ENCODE measurements at places on chromosomes 5 and 9.

GRCh38 chr9:131148966-131149687 lies 23.7 kb downstream of the NUP214 start:
- DNase-seq, result no peak

- DNase-seq, result no peak
These were observed 41.6 kb upstream of the SPATA31D4 start for GRCh38 chr9:81886665-81887064.

- no peak for DNase-seq
These were observed 1793.8 kb upstream of the WWC1 start for GRCh38 chr5:166497496-166498104.

- no peak for DNase-seq
These were observed 83.2 kb downstream of the WNK2 start for GRCh38 chr9:93267091-93267541.

GRCh38 chr9:108606401-108606800 lies 249.4 kb downstream of the ACTL7B start:
- DNase-seq, result no peak

DNA sequence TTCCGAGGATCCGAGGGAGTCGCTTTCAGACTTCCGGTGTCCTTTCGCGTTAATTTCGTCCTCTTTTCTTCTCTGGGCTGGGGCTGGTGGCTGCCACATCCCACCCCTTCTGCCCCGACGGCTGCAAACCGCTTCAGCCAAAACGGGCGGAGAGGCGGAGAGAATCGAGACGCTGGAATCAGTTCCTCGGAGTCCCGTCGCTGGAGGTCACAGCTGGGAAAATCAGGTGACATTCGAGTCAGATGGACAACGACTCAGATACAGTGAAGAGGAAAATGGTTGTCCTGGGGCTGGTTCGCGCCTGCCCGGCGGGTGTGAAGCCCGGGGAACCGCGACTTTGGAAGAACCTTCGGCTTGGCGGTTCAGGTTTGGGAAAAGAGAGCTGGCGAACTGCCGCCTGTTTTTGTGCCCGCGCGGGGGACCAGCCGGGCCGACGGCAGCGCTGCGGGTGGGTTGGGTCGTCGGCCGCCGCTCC lies 8.9 kb upstream of the NKX2-5 start:
- no peak for DNase-seq

DNA sequence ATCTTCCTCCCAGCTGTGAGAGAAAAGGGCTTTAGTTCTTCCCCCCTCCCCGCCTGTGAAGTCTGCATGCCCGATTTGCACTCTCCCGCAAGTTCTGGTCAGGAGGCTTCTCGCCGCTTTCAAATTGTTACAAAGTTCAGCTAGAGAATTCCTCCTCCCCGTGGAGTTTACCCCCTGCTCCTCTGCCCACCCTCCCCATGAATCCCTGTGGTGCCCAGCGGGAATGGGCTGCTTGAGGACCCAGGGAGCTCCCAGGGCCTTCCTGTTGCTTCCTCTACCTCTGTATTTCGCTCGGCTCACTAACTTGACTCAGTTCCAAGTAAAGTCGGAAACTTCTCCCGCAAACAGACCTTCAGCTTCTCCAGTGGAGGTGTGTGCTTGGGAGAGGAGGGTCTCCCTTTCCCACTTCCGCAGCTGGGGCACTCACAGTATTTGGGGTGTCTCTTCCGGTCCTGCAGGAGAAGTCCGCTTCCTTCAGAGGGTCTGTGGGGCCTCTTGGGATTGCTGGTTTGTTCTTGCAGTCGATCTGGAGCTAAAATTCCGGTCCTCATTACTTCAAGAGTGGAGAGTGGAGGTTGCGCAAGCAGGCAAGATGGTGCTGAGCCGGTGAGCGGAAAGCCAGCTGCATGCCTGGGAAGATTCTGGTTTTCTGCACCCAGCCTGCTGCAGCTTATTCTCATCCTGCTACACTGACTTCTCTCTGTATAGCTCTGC lies 97.8 kb downstream of the ADAMTS12 start:
- DNase-seq, result no peak

- no peak for DNase-seq
These were observed 35.9 kb upstream of the HSPA9 start for GRCh38 chr5:138610918-138611677.

GRCh38 chr9:4415281-4415680 lies 75.0 kb upstream of the SLC1A1 start:
- no peak for DNase-seq

DNA sequence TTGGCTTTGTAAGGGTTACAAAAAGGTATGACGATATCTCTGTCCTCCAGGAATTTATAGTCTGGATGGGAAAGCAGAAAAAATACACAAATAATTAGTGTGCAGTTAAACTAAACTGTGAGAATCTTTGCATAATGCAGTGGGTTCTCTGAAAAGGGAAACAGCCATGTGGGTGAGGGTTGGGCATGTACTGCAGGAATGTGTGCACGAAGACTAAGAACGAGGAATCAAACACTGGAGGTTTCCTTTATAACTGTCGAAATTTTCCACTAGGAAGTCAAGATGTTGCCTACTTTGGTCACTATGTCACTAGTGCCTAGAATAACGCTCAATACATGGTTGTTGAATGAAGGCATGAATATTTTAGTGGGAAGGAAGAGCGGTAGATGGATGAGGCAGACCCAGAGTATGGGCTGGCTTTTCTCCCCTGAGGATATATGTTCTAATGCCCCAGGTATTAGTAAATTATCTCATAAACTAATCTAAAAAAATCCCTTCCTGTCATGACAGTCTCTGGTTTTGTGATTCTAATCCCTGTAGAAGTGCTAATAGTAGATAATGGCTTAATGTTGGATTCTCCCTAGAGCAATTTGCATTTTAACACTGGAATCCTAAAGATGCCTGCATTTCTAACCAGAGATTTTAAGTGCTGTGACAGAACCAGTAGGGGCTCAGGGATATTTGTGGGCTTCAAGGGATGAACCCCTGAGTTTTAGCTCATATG lies 227.3 kb downstream of the NMUR2 start:
- no peak for DNase-seq

GRCh38 chr9:78932849-78933627 lies 636.1 kb downstream of the PSAT1 start:
- DNase-seq, result no peak

DNA sequence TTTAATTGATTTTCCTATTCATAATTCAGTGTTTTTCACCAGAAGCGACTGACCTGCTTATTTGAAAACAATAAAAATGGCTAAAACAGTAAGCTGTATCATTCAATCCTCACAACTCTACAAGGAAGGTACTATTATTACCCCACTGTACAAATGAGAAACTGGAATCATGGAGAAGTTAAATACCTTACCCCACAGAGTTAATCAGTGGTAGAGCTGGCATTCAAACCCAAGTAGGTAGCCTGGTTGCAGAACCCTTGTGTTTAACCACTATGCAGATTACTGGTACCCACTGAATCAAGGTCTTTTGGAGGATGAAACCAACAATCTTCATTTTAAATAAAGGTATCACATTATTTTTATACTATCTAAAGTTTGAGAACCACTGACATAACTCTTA lies 59.6 kb downstream of the MLANA start:
- no peak for DNase-seq

DNA sequence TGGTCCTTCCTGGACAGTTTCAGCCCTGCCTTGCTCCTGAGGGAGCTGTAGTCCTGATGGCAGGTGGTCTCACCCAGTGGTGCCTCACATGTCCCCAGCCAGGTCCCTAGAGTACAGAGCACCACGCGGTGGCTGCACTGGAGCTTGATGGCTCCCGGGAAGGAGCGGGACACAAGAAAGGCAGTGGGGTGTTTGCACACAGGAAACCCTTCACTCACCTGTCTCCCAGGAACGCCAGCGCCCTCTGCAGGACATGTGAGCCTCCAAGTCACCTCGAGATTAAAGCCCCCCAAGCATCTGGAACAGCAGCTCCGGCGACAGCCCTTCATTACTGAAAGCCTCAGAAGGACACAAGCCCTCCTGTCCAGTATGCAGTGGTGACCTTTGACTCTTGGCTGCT lies 19.9 kb upstream of the TMEM250 start:
- DNase-seq, result no peak

DNA sequence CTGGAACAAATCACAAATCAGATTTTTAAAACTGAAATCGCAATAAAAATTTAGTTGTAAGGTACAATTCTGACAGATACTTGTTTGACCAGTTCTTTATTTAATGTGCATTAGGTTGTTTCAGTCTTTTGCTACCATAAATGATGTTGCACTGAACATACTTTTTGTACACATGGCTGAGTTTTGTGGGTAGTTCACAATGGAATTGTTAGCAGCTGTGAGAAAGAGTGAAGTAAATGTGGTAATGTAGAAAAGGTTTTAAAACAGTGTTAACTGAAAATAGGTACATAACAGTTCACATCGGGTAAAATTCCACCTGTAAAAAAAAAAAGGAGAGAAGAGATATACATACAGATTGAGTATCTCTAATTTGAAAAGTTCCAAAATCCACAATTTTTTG lies 25.6 kb downstream of the MRPS27 start:
- no peak for DNase-seq

DNA sequence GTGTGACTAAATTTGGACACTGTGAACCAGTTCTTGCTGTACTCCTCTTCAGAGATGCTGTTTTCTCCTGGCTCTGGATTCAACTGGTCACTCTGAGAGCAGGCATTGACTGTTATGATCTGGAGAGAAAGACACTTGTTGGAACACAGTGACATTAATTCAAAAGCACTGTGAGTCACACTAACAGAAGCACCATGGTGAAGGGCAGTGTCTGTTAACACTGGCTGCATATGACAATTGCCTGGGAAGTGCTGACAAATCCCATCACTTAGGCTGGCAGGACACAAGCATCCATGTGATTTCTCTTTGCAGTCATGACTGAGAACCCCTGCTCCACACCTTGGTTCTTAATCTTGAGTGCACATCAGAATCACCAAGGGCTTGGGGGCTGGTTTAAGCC lies 132.4 kb downstream of the TRPM6 start:
- no peak for DNase-seq

DNA sequence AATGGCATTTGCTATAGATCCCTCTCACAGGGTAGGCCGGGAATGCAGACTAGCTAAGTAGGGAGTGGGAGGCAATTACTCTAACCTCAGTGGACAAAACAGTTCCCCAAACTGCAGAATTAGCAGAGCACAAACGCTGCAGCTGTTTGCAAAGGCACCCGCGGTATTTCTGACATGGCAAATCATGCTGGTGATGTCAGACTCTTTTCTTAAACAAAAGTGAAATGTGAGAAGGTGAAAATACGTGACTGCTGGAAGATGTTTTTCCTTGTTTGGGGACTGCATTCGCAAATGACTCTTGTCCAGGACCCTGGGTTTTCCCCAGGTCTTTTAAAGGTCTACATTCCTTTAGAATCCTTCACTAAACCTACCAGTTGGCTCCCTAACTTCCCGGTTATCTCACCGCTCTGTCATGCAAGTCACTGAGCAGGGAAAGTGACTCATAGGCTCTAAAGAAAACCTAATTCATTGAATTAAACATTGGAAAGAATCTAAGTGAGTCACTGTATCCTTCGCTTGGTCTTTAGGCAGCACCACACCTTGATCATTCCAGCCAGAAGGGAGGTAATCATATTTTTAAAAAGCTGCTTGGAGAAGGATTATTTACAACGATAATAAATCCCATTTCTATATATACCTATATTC lies 91.5 kb upstream of the DNAH5 start:
- DNase-seq, result no peak

- DNase-seq, result no peak
These were observed 250.8 kb downstream of the DMRT2 start for GRCh38 chr9:1300941-1301340.

DNA sequence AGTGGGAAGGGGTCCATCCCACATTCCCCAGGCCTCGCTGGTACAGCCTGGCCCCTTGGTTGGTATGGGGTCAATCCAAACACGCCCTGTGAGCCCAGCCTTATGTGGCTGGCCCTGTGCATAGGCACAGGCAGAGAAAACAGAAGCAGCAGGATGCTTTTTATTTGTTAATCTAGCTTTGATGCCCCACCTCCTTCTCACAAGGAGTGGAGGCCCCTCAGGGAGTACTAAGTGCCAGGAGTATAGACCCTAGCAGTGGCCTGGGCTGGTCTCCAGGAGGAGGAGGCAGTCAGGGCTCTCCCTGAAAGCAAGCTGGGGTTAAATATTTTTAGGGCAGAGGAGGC lies 14.6 kb upstream of the TCF7 start:
- no peak for DNase-seq

- no peak for DNase-seq
These were observed 70.3 kb downstream of the RIGI start for GRCh38 chr9:32455738-32456137.

DNA sequence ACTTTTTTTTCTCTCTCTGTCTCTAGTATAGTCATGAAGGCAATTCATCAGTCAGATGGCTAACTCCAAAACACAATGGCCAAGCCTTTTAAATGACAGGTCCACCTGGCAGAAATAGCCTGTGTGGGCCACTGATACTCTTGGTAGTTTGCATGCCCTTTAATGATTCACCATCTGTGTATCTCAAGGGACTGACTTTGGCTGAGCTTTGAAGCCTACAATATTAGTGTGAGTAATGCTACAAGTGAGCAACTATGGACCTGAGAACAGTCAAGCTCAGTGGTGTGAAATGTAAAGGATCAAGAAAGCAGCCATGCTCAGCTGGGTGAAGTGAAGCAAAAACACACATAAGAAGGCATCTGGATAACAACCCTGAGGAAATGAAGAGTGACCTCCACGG lies 506.9 kb downstream of the TLE1 start:
- DNase-seq, result no peak

DNA sequence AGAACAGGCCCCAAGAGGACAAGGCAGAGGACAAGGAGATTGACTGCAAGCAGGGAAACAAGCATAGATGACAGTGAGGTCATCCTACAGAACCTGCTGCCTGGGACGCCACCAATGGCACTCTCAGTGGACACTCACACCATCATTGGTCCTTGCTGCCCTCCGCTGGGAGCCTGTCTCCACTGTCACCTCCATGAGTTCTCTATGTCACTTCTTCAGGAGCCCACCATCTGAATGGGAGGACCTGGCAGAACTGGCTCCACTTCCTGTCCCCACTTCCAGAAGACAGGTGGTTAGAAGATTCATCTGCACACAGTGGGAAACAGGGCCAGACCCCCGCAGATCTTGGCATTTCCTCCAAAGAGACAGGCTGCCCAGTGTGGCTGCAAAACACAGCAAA lies 188.9 kb downstream of the HSD17B3 start:
- DNase-seq, result no peak

DNA sequence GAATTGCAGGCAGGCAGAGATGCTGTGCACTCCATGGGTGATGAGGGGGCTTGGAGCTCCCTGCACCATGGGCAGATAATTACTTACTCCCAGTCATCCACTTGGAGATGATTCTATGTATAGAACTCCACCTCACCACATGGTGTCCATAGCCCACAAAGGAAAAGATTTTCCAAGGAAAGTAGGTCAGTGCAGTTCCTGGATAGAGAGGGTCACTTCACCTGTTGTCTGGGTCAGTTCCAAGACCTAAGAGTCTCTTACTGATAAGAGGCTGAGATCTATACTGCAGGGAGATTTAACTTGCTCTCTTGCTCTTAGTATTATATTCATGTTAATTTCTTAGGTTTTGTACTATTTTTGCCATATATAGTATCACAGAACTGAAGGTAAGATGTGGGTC lies 113.9 kb upstream of the BRINP1 start:
- no peak for DNase-seq
